ENCODE measurements at places on chromosomes 11 and 22.

GRCh38 chr22:24335496-24335895, 64.9 kb downstream of the SPECC1L start:
- no peak for DNase-seq

GRCh38 chr11:95792700-95793099, 2.4 kb downstream of the CEP57 start:
- no peak for DNase-seq

DNA sequence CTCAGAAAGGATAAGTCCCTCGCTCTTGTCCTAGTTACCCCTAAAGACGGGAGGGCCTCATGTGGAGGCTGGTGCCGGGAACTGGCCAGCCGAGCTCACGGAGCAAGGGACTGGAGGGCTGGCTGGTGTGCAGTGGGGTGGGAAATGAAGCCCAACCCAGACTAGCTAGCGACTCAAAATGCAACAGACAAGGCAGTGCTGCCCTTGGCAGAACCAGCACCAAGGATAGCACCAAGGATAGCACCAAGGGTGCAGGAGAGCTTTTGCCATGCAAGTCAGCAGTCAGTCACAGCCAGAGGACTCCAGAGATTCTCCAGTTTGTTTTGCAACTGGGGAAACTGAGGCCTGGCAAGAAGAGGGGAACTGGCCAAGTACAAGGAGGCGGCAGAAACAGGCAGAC, 6.5 kb upstream of the BATF2 start:
- no peak for DNase-seq

GRCh38 chr11:85974122-85974521, 94.8 kb downstream of the PICALM start:
- no peak for DNase-seq

DNA sequence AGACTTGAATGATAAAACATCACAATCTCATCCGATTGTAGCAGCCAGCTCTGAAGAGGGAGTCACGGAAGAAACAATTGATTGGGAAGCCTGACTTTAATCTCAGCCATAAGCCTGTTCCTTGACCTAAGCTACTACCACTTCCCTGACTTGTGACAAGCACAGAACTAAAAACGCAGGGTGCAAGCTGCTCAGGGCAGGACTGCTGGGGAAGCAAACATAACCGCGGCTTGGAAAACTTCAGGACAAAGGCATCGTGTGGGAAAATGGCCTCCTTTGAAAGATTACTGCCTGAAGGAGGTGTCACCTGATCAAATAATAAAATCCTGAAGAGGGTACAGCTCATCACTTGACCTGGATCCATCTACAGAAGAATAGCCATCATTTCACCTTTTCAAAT, 595.3 kb upstream of the CADM1 start:
- no peak for DNase-seq

- no peak for DNase-seq
These were observed 4.9 kb downstream of the LMO1 start for GRCh38 chr11:8258784-8259183.

DNA sequence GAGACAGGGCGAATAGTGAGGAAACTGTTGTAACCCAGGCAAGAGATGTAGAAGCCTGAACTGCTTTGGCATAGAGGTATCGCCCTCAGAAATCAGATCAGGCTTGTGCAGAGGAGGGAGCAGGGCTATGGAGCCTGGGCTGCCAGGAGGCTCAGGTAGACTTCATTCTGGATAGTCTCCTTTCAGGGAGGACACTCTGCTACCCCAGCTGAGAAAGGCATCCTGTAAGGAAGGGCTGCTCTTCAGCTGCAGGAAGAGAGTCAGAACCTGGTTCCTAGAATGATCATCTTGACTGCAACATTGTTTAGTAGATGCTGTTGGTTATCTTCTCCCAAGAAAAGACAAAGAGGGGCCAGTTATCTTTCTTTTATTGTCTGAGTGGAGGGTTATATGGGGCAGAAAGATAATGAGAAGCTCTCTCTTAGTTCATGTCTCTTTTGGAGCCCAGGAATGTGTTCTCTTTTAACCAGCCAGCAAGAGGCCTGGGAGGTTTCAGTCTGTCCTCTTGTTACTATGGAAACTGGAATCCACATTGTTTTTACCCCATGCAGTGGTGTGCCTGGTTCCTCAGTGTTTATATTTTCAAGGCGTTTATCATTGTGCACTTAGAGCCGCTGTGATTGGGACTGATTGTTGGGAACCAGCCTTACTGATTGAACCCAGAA, 95.7 kb downstream of the STIM1 start:
- DNase-seq: no peak

DNA sequence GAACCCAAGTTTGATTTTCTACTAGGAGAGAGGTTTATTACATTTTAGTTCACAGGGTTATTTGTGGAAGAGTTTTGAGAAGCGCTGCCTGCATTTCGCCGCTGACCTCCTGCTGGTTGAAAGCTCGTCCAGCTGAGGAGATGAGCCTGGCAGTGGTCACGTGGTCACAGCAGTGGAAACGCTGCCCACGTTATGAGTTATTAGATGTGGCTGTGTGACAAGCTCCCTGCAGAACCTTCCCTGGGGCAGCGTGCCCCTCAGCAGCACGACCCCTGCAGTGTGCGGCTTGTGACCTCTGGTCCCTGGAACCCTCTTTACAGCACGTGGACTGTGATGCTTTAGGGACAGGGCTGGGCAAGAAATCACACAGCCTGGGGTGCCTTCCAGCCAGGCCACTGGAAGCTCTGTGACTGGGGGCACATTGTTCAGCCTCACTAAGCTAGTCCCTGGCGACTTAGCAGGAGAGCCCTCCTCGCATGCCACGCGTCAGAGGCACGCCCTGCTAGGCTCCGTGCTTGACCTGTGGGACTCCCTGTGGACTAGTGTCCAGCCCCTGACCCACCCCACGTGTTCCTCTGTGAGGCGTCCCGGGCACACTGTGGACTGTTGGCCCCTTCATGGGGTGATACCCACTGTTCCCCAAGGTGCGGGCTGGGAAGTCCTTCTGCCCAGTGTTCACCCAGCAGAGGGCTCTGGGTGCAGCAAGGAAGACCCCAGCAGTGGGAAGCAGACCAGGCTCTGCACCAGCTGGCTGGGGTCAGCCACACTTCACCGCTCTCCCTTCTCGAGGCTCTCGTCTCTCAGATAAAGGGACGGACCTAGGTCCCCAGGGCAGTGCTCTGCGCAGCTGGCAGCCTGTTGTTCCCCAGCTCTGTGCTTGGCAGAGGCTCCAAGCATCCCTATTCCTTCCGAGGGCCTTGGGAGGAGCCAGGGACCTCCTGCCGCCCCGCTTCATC, 349.5 kb downstream of the TBC1D22A start:
- DNase-seq: no peak

DNA sequence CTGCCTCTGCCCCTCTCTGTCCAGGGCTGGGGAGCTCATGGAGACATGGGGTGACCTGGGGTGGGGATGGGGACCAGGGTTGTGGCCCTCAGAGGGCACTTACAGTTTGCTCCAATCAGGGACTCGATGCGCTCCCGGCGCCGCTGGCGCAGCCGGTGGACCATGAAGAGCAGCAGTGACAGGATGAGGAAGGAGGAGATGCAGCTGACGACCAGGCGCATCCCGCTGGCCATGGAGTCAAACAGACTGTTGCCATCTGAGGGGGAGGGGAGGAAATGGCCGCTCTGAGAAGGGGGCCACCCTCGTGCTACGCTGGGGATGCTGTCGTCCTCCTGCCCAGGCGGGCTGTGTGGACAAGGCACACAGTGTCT, 80.5 kb downstream of the DGCR2 start:
- no peak for DNase-seq

DNA sequence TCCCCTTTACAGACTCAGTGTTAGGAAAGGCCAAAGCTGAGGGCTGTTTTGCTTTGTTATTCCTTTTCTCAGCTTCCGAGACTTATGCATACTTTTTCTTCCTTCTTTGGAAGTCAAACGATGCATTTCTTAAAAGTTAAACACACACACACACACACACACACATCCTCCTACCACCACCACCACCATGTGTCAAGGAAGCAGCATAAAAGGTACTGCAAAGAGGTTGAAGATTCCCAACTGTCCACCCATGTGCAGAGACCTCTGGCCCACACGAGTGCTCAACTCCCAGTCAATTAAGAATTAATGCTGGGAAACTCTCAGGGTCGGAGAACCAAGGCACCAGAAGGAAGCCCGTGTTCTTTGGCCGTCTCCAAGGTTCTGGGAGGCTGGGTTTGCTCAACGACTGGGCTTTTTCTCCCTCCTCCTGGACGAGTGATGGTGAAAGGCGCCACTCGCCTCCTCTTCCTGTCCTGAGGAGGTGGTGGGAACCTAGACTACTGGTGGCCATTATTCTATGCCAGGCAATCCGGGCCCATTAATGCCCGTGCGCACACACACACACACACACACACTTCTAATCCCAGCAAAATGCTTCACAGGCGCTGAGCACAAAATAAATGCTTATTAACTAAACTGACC, 15.1 kb downstream of the MN1 start:
- DNase-seq: no peak

DNA sequence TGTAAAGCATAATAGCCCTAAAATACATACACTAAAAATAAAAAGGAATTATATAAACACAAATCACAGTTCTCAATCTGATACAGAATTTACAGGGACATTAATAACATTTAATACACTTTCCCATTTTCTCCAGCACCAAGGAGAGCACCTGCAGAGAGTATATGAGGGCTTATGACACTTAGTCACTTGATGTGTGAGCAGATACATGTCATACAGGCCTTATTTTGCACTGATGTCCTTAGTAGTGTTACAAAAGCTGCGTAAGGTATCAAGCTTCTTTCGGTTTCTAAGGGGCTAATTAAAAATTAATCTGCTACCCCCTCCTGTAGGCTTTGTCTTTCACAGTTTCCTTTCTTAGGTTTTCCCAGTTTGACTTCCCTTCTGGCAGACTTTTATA, 61.3 kb downstream of the TRIM44 start:
- DNase-seq: no peak

DNA sequence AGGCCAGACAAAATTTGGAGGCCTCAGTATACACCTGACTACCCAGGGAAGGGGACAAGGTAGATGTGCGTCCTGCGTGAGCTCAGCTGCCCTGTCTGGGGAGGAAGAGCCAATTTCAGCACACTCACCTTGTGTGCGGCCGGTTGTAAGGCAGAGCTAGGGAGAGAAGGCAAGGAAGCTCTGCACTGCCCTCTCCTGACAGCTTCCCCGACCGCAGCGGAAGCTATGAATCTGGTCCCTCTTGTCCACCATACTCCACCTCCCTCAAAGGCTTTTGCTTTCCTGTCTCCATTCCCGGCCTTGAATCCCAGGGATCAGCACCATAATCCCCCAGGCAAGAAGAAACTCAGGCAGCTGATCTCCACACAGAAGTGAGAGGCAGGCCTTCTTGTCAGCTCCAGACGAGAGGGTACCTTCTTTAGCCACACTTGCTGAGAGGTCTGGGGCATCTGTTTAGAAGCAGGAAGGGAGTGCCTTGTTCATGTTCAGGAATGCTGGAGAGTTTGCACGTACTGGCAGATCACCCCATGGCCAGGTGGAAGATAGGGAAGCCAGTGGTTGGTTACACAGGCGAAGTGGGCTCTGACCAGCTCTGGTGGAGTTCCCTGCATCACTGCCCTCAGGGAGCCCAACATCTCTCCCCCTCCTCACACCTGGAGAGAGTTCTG, 62.5 kb downstream of the FEZ1 start:
- DNase-seq: no peak

DNA sequence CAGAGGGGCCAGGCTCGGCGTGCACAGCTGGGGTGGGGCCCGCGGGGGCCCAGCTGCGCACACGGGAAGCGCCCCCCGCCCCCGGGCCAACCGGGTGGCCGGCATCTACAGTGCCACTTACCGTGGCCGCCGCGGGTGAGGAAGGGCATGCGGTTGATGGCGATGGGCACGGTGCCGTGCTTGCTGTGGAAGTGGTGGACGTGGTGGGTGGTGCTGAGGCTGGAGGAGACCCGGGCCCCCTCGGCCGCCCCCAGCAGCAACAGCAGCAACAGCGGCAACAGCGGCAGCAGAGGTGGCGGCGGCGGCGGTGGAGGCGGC, 51.4 kb downstream of the SLC22A12 start:
- DNase-seq: no peak

DNA sequence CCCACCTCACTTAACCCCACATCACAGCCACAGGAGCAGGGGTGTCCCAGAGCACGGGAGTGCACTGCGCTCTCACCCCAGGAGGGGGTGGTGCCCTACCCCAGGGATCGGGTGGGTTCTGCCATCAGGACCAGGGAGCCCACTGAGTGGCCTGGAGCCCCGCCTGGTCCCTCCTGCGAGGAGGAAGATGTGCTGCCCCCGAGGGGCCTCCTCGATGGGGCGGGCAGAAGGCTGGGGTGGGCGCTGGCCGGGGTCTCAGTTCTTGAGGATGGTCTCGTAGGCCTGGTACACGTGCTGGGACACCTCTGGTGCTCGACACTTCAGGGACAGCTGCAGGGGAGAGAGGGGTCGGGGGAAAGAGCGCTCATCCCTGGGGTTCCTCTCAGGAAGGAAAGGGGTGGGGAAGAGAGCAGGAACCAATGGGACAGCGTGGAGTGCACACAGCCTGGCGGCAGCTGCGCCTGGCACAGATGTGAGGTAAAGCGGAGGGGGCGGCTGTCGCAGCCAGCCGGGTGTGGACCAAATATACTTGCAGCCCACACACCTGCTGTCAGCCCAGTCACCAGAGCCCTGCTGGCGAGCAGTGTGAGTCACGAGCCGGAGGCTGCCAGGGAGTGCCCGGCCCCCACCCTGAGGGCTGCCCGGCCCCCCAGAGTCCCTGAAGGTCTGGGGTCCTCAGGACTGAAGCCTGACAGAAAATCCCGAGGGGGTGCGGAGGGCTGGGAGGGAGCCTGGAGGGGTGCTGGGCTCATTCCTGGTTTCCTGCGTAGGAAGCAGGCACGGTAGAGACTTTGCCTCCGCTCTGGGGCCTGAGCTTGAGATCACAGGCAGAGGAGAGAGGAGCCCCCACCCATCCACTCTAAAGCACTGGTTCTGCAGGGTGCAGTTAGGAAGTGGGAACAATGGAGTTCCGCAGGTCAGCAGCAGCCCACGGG, 13.3 kb upstream of the RASL10A start:
- no peak for DNase-seq

GRCh38 chr11:72177656-72178055, 14.3 kb upstream of the FOLR1 start:
- no peak for DNase-seq

GRCh38 chr22:38957046-38957770, at the start of gene APOBEC3A:
Gene APOBEC3A (plus strand): TSS chr22:38957609. CDS start chr22:38957692, 83 bp downstream.
- no peak for DNase-seq

DNA sequence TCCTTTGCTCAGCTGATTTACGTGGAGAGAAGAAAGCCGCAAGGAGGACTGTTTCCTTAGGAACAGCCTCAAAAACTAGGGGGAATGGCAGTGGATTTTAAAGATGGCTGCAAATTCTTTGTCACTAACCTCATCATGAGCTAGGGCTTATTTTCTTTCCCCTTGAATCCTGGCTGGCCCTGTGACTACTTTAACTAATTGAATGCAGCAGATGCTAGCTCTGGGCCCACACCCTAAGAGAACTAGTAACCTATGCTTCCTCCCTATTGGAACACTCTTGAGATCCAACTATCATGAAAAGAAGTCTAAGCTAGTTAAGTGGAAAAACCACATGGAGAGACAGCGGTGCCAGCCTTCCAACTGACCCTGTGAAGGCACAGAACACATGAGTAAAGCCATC, 421.3 kb upstream of the NARS2 start:
- DNase-seq: no peak
